Stimulated activated CD4-positive, alpha-beta T cell treated with anti-CD3 and anti-CD28 coated beads, Interleukin-1b, Interleukin-23, amount 100 ng/mL, for 1 hour (primary cell): ENCODE measurements at places on chromosomes 6 and 20.

GRCh38 chr6:29153083-29153482 lies 17.6 kb upstream of the OR2J2 start:
- no peak for DNase-seq

GRCh38 chr6:45728674-45729073 lies 287.0 kb downstream of the CLIC5 start:
- DNase-seq, result no peak

GRCh38 chr6:46989398-46989797 lies 52.7 kb downstream of the ADGRF1 start:
- DNase-seq, result no peak

DNA sequence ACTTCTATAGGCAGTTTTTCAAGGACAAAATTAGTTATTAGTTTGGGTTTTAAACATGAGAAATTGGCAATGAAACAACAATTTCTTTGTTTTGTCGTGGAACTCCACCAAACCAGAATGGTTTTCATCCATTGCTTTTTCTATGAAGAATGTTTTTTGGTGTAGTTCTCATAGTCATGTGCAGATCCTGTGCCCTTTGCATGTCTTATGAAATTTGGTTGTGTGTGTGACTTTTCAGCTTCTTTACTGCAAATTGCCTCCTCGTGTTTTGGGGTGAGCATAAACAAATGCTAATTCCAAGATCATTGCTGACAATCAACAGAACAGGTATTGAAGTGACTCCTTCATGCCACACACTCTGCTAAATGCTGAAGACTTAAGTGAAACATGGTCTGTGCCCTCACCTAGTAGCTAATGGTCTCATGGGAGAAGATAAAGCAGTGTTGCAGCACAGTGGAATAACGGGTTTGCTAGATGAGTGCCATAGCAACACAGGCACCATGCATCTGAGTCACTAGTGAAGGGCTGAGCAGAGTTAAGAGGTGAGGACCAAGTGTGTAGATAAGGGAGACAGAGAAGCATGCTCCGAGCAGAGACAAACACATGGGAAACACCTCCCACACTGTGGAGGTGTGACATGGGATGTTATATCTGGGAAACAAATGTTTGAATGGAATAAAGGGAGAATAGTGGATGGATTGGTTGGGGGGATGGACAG lies 120.0 kb downstream of the SLC16A10 start:
- DNase-seq, result no peak

DNA sequence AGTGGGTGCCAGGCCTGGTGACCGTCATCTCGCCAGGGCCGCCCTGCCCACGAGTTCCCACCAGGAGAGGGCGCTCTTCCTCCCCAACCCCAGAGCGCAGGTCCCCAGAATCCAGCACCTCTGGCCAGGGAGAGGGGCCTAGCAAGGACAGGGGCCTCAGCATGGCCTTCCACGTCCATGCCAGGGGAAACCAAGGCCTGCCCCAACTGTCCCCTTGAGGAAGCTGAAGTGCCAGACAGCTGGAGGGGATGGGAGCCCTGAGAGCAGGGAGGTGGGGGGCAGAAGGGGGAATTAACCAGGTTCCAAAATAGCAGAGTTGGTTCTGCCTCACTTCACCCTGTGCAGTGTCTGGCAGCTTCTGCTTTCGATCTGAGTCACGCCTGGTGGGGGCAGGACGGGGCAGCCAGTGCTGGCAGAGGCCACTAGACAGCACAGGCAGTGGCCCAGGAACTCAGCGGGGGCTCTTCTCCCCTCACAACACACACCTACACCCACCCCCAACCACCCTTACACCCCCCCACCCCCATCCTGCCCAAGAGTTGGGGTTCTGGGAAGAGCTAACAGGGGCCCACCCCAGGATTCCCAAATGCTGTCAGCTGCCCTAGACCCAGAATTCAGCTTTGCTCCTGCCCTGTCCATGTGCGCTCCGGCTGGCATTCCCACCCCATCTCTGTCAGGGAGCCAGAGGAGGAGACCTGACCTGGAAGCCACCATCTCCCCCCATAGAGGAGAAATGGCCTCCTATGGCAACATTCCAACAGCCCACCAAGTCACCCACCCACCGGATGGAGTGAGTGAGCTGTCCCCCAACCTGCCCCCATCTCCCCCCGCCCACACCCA lies 29.2 kb downstream of the TFEB start:
- peak; percentile 48 for DNase-seq

DNA sequence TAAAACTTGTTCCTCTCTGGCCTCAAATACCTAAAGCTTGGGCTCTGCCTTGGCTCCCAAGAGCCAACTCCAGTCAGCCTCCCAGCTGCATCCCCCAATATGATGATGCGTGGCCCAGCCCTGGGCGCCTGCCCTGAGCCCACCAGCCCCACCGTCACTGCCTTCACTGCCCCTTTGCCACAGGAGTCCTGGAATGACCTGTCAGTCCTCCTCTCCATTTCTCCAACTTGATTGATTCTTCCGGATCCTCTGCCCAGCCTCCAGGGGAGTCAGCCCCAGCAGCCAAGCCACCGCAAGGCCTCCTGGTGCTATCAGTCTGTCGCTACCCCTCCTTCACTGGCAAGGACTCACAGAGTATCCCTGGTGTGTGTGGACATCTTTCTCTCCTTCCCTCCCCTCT lies 96.7 kb upstream of the PMEPA1 start:
- no peak for DNase-seq

GRCh38 chr6:11428371-11428770 lies 109.2 kb upstream of the TMEM170B start:
- DNase-seq, result no peak

DNA sequence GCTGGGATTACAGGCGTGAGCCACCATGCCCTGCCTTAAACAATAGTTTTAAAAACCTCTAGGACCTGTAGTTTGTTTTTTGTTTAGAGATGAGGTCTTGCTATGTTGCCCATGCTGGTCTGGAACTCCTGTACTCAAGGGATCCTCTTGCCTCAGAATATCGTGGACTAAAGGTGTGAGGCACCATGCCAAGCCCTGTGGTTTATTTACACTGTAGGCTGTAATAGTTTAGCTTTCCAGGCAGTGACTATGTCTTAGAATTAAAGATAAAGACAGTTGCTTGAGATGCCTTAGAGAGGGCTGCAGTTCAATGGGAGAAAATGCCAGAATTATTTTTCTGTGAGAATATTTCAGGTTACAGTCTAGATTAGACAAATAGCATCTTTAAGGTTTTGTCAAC lies 72.9 kb downstream of the SGK1 start:
- DNase-seq, result no peak

DNA sequence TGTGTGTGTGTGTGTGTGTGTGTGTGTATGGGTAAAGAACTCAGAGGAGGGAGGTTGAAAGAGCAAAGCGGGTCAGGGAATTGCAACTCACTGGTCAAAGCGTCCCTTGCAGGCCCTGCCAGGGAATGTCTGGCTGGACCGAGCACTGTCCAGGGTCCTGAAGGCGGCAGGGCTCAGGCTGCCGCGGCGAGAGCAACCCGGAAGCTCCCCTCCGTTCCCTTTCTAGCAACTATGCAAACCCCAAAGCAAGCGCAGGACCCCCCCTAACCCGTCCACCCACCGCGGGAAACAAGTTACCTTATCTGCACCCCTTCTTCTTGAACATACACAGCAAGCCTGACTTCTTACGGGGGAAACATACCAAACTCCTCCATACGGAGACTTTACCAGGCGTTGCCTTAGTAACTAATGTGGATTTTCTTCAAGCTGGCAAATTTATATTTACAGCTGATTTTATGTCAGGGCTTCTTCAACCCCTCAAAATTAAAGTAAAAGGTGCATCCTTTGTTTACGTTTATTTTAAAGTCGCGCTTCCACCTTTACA lies 538 bp upstream of the GRM1 start:
- no peak for DNase-seq

DNA sequence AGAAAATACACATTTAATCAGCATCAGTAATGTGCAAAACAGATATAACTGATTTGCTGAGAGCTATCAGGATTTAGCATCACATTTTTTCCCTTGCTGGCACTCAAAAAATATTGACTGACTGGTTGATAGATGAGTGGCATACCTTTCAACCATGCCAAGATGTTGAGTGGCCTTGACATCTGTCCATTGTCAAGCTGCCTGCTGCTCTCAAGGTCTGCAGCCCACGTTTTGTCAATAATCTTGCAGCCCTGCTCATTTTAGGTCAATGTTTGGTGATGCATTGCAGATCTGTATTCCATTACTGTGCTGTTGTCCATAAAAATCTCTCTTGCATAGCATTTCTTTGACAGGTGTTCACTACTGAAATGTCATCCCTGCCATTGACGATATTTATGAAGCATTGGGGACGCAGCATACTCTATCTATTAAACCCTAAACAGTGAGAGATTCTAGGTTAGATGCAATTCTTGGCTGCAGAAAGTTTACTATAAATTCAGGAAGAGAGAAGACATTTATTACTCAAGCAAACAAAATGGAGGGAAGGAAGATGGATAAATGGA lies 111.6 kb downstream of the BFSP1 start:
- no peak for DNase-seq

- DNase-seq, result no peak
These were observed 230.9 kb downstream of the SYNDIG1 start for GRCh38 chr20:24700166-24700860.

GRCh38 chr6:157427969-157428368 lies 47.0 kb downstream of the ZDHHC14 start:
- DNase-seq, result no peak

GRCh38 chr6:2793534-2794151 lies 28.4 kb downstream of the WRNIP1 start:
- no peak for DNase-seq

DNA sequence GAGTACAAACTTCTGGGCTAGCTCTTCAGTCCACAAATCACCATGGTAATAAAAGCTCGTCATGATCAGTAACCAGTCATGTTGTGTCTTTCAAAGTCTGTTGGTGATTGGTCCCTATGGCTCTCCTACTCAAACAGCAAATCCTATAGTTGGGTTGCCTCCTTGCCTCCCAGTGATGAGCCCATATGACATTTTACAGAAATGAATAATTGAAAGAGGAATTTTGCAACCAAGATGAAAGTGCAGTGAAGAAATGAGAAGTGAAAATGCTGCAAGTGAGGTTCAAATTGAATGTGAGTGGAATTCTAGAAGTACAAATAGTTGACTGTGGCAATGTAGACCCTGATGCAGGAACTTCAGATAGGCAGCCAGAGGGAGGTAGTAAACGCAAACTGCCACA lies 5.1 kb upstream of the SIRPD start:
- no peak for DNase-seq

GRCh38 chr6:92723390-92723931 lies 695.9 kb downstream of the EPHA7 start:
- no peak for DNase-seq

GRCh38 chr6:150566486-150566885 lies 33.2 kb upstream of the PLEKHG1 start:
- no peak for DNase-seq

- no peak for DNase-seq
These were observed 123.5 kb upstream of the CST7 start for GRCh38 chr20:24825591-24825990.

- DNase-seq, result no peak
These were observed 8.6 kb downstream of the SNX9 start for GRCh38 chr6:157831424-157832249.

DNA sequence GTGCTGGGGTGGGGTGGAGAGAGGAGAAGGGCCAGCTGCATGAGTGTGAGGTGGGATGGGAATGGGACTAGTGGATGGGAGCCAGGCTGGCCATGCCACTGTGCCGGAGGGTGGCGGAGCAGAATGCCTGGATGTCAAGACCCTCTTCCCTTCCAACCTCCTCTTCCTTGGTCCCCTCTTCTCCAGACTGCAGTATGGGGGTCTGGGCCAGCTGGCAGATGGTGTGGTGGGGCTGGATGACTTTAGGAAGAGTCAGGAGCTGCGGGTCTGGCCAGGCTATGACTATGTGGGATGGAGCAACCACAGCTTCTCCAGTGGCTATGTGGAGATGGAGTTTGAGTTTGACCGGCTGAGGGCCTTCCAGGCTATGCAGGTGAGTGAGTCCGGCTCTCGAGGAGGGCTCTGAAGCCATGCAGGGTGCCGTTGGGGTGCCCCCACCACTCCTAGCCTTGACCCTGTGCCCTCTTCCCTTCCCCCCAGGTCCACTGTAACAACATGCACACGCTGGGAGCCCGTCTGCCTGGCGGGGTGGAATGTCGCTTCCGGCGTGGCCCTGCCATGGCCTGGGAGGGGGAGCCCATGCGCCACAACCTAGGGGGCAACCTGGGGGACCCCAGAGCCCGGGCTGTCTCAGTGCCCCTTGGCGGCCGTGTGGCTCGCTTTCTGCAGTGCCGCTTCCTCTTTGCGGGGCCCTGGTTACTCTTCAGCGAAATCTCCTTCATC lies 7.7 kb downstream of the DDR1 start:
- no peak for DNase-seq

- no peak for DNase-seq
These were observed 14.7 kb downstream of the IPCEF1 start for GRCh38 chr6:154341871-154342270.

DNA sequence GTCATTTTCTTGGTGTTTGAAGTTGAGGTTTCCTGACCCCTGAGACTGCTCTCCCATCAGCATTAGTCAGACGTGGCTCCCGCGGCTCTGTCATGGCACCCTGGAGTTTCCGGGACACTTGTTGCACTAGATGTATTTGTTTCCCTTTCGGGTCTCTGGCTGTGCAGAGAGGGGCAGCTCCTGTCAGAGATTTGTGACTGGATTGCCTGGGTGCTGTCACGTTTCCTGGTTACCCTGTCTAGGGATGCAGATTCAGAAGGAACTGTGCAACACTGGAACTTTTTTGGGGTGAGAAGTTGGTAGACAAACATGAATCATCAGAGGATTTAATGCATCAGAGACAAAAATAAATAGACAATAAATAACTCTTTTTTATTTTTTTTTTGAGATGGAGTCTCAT lies 431.8 kb upstream of the MAN1A1 start:
- DNase-seq, result no peak

DNA sequence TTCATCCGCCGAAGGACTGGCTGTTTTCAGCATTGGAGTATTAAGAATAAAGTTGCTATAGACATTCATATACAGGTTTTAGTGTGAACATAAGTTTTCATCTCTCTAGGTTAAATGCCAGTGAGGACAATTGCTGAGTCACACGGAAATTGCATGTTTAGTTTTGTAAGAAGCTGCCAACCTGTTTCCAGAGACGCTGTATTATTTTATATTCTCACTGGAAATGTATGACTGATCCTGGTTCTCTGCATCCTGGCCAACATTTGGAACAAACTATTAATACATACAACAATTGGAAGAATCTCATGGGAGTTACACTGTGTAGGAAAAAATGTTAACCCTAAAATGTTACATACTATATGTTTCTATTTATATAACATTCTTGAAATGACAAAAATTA lies 16.7 kb upstream of the TGM6 start:
- DNase-seq, result no peak

DNA sequence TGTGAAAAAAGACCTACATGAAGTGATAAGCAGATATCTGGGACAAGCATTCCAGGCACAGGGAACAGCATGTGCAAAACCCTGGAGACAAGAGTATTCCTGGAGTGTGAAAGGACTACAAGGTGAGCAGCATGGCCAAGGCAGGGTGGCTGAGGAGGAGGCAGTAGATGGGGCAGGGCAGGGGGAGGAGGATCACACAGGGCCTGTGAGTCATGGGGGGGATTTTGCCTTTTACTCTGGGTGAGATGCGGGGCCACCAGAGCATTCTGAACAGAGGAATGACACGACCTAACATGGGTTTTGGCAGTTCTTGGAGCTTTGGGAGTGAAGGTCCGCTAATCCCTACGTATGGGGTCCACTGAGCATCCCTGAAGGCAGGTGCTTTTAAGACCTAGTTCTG lies 69.8 kb upstream of the CCN6 start:
- DNase-seq, result peak; percentile 32
